ENCODE measurements at places on chromosomes 7 and 10.

- no peak for DNase-seq
Observed at GRCh38 chr7:120171406-120171805, 101.6 kb upstream of the KCND2 start.

DNA sequence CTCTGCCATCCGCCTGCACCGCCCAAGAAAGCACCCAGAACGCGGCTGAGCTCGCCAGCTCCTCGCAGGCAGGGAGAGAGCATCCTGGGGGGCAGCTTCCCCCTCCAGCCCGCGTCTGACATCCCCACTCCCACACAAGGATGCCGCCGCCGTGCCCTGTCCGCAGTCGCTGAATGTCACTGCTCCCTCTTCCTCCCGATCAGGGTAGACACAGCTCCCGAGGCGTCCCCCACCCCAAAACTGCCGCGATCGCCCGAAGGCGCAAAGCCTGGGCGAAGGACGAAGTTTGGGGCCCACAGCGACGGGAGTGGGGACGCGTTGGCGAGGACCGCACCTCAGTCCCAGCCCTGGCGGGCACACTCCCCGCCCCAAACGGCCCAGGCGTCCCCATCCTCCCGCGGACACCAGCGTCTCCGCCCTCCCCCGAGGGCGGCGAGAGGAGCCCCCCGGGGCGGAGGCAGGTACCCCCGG lies 1.5 kb upstream of the KAT6B start:
- DNase-seq = peak; percentile 47

DNA sequence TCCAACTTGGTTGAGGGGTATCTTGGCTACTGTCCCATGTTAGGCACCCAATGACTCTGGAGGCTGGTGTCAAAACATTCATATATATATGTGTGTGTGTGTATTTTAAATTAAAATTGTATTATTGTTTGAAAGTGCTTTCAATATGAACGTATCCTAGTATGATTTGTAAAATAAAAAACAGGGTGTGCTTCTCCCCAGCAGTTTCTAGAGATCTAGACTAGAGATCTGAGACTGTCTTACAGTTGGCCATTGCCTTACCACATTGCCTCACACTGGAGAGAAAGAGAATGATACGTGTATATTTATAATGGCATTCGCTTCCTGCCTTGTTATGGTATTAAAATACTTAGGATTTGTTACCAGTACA lies 1.2 kb downstream of the BAG3 start:
- no peak for DNase-seq

GRCh38 chr7:157552295-157552993 lies 215.6 kb downstream of the DNAJB6 start:
- no peak for DNase-seq

- DNase-seq = no peak
Observed at GRCh38 chr7:133584956-133585668, 332.2 kb downstream of the EXOC4 start.

DNA sequence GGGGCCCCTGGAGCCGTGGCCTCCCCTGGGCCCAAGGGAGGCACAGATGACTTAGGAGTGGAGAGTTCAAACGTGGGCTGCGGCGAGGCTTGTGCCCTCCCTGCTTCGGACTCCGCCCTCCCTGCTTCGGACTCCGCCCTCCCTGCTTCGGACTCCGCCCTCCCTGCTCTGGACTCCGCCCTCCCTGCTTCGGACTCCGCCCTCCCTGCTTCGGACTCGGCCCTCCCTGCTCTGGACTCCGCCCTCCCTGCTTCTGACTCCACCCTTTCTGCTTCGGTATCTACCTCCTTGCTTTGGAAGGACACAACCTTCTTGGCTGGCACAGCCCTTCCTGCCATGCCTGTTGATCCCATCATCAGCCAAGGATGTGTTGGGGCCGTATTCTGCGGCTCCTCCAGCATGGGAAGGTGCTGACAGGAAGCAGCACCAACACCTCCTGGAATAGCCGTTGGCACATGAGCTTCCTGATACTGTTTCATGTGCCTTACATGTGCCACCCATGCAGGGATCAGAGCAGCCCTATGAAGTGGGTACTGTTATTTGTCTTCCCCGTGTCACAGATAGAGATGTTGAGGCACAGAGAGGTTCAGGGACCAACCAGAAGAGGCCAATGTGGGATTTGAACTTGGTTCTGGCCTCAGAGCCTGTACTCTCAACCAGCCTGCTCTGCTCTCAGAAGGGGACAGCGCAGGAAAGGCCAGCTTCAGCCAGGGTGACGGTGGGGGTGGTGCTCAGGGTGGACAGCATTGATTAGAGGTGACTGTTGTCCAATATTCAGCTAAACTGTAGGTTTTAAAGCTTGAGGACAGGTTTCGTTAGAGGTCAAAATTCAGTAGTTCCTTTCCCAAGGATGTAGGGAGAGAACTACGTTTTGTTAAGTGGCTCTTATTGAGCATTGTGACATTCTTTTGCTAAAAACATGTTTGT lies 114.5 kb downstream of the NKX6-2 start:
- no peak for DNase-seq

- no peak for DNase-seq
Observed at GRCh38 chr10:90175161-90175681, 473.8 kb downstream of the KIF20B start.

DNA sequence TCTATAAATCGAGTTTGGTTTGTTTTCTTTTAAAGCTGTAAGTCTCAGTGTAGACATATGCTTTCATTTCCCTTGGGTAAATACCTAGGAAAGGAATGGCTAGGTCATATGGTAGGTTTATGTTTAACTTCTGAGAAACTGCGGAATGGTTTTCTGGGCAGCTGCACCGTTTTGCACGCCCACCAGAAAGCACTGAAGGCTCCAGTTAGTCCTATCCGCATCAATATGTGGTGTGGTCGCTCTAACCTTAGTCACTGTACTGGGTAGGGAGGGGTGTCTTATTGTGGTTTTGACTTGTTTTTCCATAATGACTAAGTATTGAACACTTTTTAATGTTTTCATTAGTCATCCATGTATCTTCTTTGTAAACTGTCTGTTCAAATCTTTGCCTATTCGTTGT lies 279.5 kb upstream of the AKR1E2 start:
- DNase-seq = peak; percentile 25

- DNase-seq = no peak
Observed at GRCh38 chr7:25353732-25354131, 125.4 kb upstream of the NPVF start.

DNA sequence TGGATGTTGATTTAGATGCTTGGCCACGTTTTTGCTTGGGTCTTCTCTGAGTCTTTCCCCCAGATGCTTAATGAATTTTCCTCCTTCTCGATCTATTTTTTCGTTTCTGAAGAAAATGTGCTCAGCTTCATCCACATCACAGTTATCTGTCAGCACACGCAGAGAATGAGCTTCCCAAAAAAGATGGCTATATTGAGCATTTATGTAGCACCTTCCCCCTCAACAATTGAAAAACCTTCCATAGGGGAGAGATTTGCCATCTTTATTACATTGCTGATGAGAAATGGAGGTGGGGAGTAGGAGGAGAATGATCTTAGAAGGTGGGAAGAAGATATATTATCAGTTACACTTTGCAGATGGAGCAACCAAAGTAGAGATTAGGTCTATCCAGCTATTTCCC lies 228.1 kb upstream of the PHYHIPL start:
- no peak for DNase-seq

- no peak for DNase-seq
Observed at GRCh38 chr7:34603711-34604444, 54.1 kb upstream of the NPSR1 start.

DNA sequence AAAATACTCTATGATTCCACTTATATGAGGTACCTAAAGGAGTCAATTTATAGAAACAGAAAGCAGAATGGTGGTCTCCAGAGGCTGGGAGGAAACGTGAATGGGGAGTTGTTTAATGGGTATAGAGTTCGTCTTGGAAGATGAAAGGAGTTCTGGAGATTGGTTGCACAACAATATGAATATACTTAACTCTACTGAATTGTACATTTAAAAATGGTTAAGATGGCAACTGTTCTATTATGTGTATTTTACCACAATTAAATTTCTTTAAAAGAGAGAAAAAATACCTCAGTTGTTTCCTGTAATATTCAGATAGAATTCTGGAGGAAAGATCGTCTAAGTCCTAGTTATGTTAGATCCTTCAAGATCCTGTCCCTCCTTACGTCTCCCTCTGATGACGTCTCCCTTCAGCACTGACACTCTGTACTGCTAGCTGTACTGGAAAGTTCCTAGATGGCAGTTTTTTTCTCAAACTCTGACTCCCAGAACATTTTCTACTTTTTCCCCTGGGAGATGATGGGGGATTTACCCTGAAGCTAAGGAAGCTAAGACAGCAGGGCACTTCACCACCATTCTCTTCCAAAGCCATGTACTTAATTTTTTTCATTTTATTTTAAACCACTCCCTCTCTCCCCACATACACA lies 53.2 kb upstream of the CAV2 start:
- no peak for DNase-seq

DNA sequence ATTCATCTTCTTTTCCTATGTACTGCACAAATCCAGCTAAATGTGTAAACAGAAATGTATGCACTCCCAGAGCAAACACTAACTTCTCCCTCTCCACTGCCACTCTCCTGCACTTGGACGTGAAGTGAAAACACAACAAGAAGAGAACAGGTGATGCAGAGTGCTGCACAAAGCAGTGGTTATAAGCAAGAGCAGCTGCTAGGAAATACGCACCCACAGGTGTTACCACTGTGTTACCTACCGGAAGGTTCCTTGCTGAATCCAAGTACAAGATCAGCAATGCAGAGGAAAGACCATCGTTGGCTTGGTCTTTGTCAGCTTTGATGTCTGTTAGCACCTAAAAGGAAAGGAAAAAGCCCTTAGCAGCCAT lies 54.6 kb upstream of the NCAPG2 start:
- DNase-seq = no peak

DNA sequence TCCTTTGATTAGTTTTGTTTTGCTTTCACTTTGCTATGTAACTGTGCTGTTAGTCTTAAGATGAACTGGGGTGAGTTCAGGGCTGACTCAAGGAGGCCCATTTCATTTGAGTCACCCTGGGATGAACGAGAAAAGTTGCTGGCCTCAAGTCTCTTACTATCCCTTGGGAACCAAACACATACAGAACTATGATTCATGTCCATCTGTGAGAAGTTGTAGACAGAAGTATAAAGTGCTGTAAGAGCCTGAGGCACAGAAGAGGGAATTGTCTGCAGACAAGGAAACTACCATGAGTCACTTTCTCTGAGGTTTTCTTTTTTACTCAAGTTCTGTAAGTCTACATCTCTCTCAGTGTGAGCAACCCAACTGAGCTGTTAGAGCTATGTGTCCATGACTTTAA lies 179.8 kb upstream of the CSTF2T start:
- no peak for DNase-seq

DNA sequence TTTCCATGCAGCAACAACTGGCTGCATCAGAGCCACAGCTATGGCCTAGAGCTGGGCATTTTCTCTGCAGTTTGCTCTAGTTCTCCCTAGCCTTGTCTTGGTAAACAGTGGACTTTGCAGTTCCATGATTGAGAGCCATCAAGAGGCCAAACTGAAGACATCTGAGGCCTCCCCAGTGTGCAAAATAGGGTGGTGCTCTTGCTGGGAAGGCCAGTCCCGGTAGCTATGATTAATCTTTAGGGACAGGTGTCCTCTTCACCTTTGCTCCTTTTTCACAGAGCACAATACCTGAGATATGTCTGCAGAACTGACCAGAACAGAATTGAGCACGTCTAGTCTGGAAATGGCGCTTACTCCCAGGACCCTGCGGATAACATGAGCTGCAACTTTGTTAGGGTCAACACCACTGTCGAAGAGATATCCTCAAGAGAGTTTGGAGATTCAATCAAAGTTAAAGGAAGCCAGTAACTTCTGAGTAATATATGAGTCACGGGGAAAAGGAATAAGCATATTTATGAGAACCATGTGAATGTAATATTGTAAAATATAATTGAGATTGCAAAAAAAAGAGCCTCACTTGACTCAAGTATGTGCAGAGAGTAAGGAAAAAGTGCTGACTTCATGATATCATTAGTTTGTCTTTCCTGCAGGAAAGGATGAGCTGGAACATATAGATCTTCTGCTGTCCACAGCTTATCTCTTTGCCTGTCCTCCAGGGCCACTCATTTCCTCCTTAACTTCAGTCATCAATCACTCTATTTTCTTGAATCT lies 76.7 kb downstream of the ANK3 start:
- no peak for DNase-seq

DNA sequence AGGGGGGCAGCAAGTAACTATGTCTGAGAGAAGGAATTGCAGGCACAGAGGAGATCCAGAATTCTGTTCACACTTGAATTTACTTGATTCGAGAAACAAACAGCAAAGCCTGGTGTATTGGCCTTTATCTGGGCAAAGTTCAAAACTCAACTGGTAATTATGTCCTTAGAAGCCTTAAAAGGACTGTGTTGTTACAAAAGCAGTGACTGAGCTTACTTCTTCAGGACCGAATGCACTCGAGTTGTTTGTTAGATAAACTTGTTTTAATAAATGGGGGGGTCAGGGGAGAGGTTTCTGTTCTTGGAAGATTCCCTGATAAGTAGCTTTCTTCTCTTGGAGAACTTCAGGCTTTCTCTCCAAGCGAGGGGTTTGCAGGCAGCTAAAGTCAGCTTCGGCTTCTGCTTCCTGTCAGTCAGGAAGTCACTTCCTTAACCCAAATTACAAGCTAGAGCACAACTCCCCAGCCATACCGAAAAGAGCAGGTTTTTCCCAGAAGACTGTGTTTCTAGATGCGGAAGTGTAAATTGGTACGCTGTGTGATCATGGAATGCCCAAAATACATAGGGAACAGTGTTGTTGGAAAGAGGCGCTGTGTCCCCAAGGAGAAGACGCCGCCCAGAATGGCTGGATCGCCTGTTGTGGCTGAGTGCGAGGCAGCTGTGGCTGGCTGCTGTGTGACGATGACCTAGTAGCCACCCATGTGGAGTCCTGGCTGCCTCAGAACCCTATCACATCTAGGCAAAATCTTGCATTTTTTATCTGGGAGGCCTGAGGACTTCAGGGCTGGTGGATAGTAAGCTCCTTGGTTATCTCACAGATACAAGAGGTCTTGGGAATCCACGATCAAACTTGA lies 110.4 kb downstream of the TCF7L2 start:
- DNase-seq = no peak

DNA sequence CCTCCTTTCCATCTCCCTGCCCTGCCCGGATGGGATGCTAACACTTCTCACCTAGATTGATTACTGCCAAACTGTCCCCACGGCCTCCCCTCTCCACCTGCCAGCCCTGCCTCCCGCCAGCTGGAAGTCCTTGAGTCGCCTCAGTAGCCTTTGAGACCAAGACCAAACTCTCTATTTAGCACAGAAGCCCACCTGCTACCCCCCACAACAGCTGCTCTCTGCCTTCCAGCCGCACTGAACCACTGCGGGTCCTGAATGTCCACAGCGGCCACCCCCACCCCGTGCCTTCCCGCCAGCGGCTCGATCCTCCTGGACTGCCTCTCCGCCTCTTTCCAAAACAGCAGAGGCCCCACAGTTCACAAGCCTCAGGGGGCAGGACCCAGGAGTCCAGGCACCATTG lies 39.0 kb downstream of the FKBP6 start:
- no peak for DNase-seq

DNA sequence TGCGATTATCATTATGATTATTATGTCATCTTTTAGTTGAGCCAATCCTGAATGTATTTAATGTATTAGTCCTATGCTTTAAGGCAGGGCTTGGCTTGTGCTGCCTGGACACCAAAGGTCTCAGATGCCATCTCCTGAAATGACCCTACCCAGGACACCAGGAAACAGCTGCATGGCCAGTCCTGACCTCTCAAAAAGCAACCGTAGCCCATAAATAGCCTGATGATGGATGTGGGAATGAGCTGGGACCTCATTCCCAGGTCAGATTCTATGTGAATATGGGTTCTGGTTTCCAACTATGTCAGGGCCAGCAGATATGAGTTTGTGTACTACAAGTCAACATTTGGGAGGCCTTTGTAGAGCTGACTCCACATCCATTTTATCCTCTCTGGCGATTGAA lies 438.4 kb downstream of the NRG3 start:
- no peak for DNase-seq

Data from stimulated activated CD4-positive, alpha-beta T cell treated with anti-CD3 and anti-CD28 coated beads, Interleukin-4, amount 100 ng/mL, for 1 hour (primary cell).